ENCODE measurements at places on chromosomes 5 and 9.

GRCh38 chr9:7615344-7615743, 184.2 kb downstream of the DMAC1 start:
- DNase-seq, result no peak

- no peak for DNase-seq
Observed at GRCh38 chr5:12624776-12625560, 720.7 kb upstream of the CTNND2 start.

GRCh38 chr5:33408816-33409215, 31.9 kb upstream of the TARS1 start:
- no peak for DNase-seq

DNA sequence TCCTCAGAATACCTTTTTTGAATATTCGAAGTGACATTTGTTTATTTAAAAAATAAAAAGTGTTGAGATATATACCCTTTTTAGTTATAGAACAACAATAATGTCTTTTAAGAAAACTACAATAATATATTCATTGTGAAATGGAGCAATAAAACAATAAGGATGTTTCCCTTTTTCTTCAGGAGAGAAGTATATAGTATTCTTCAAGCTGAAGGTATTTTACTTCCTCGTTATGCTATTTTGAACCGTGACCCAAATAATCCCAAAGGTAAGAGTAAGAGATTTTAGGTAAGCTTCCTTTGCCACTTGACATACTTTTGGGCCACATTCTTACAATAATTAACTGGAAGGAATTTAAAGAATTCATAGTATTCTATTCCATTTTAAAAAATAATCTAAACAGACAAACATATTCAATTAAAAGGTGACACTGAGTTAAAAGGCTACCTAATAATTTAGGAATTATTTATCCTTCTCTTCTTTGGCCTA, 18.1 kb downstream of the PPIP5K2 start:
- DNase-seq, result no peak

DNA sequence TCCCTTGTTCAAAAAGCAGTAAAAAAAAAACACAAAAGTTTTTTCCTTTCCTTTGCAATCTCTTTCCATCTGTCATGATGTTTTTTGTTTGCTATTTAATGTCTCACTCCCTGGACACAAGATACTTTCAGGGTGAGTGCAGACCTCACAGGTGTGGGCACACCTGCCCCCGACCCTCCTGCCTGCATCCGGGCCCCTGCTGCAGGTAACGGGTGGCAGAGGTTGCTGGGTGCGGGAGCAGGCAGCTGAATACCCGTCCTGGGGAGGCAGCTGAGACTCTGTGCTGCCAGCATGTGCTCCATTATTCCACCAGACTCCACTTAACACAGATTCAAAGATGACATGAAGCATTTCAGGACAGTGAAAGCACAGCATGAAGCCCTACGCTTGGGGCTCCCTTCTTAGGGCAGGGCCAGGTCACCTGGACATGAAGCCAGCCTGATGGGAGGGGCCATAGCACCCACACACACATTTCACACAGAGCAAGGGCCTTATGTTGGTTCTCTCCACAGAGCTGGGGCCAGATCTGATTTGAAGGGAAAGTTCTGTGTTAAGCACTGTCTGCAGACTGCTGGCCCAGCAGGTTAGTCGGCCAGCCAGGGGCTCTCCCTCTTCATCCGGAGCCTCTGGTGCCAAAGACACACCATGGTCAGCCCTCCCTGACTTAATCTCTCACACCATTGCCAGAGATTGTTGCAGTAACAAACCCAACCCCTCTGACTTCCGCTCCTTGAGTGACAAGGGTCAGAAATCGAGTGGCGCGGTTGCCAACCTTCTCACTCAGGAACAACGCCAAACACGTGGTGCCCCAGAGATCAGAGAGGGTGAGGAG, 13.0 kb downstream of the NEK6 start:
- no peak for DNase-seq

GRCh38 chr9:109971226-109971625, 191.2 kb downstream of the PALM2AKAP2 start:
- DNase-seq, result no peak

DNA sequence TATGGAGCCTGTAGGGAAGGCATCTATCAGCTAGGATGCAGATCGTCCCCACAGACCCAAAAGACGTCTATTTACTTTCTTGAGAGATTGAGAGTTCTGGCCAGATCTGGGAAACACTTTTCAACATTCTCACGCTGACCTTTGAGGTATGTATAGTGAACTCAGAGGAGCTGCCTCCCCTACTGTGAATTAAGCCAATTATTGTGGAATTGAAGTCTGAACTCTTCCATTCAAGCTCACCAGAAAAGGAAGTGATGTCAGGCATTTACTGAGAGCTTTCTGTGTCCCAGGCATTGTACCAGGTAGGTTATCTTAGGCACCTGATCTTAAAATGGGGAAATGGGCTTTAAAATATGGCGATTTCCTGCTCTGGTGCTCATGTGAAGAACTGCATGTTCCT, 136.5 kb downstream of the SV2C start:
- DNase-seq, result no peak

- DNase-seq, result no peak
Observed at GRCh38 chr5:156094001-156094400, 233.0 kb upstream of the SGCD start.

DNA sequence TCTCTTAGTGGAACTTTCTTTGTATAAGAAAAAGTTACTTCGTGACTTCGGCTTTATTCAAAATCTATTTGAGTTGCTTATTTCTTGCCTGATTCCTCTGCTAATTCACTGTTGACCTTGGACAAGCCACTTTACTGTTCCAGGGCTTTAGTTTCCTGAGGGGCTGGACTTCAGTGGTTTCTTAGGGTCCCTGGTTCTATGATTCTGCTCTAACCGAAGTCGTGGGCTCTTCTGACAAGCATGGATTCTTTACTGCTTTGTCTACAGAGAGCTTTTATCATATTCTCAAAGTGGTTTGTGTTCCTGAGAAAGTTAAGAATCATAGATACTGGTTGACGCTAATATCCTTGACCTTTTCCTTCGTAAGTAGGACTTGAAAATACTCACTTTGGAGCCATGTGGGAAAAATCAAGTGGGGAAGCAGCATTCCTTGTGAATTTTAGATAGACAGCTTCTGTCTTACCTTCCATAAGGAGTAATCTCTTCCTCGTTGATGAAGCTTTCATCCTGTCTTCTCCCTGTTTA, 21.1 kb downstream of the EXOSC2 start:
- DNase-seq, result no peak

DNA sequence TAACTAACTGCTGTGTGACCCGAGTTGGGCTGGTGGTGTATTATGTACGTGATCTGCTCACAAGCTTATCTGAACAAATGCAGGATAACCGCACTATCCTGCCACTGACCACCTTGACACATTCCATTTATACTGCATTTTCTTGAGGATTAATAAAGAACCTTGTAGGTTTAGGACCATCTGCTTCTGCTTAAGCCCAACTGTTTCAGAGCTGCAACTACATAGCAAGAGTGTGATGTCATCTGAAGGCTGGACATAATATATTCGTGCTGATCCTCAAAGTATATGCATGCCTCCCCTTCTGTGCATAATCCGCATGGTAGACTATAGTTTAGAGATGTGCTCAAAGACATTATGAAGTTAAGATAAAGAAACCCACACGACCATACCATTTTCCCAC, 435.9 kb downstream of the BNC2 start:
- DNase-seq, result no peak

DNA sequence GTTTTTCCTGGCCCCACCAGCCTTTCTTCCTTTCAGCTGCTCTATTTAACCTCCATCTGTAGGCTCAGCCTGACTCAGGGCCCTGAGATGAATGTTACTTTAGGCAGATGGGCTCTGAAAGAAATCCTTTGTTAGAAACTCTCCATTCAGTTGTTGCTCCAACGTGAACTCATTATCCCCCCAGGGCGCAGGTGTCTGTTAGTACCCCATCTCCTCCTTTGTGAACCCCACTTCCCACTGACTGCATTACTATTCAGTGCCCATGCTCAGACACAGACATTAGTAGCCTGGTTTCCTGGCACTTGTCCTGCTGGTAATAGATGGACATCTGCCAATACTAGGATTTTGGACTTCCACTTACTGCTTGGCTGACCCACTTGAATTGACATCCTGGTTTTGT, 1271.6 kb downstream of the PTPRD start:
- DNase-seq, result no peak

GRCh38 chr5:120096413-120096812, 367.7 kb upstream of the PRR16 start:
- no peak for DNase-seq

GRCh38 chr5:77325921-77326541, 115.6 kb downstream of the PDE8B start:
- DNase-seq, result no peak

- no peak for DNase-seq
Observed at GRCh38 chr9:8168916-8169438, 369.4 kb upstream of the DMAC1 start.

DNA sequence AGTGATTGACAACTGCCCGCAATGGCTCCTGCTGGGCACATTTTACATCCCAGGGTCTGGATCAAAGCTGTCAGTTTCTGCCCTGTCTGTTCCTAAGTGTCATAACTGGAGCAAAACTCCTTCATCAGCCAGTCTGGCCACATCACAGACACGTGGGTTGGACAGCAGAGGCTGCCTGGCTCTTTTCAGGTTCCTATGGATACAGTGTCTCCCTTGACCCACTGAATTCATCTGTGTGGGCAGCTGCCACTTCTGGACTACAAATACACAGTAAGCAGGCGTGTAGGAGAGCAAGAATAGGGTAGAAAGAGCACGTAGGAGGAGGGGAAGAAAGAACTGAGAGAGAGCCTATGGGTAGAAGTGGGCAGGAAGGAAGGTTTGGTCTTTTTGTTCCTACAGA, 238.0 kb downstream of the ENC1 start:
- no peak for DNase-seq
